ENCODE measurements at places on chromosomes 13 and 19. TPM values are rescaled to one million over a fixed set of nuclear protein-coding genes. Genes with fewer than 3 reads are reported as not detected.

The KL gene
- 0.16 TPM for total RNA-seq

The SBSN gene
- total RNA-seq, result not detected

The CEACAM1 gene
- total RNA-seq, result 0.13 TPM

The KLK3 gene
- not detected for total RNA-seq

The CEACAM8 gene
- not detected for total RNA-seq

The GDF15 gene
- total RNA-seq, result 20.4 TPM

The ZNF570 gene
- total RNA-seq, result 1.3 TPM
